ENCODE measurements at places on chromosomes 13 and 19.

GRCh38 chr13:78779608-78780007 is 120.7 kb upstream of the OBI1 start:
- no peak for DNase-seq

- no peak for DNase-seq
These were observed 104.5 kb downstream of the SUCLA2 start for GRCh38 chr13:47896546-47896945.

GRCh38 chr13:24052547-24053518 is 107.7 kb upstream of the SPATA13 start:
- DNase-seq: no peak

DNA sequence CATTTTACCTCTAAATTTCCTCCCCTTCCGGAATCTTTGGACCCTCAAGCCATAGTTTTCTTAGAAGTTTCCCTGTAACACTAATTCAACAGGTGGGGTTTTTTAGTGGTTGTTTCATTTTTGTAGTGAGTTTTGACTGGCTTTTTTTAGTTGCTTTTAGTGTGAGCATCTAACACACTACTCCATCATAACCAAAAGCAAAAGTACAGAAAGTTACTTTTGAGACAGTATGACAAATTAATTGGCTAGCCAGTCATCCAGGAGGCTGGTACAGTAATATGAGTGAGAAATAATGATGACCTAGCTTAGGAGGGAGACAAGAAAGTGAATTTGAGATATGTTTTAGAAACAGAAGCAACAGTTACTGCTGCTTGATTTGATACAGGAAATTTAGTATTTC is 71.5 kb downstream of the DNAJC15 start:
- no peak for DNase-seq

DNA sequence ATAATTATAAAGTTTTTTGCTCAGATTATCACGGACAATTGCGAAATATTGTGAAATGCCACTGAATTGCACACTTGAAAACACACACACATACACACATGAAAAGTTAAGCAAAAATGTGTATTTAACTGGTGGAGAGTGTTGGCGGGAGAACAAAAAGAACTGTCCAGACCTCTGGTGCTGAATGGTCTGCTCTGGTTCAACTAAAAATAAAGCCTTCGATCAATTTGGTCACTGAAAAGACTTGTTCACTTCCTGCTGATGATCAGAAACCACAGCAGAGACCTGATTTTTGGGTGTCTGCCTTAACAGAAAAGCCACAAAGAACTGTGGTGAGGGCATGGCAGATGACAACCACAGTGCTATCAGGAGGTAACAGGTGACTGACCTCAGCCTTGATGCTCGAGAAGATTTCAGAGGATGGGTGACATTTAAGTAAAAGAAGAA is 4.0 kb upstream of the IGFL1 start:
- no peak for DNase-seq

GRCh38 chr13:95243207-95243606 is 58.0 kb downstream of the ABCC4 start:
- DNase-seq: no peak

DNA sequence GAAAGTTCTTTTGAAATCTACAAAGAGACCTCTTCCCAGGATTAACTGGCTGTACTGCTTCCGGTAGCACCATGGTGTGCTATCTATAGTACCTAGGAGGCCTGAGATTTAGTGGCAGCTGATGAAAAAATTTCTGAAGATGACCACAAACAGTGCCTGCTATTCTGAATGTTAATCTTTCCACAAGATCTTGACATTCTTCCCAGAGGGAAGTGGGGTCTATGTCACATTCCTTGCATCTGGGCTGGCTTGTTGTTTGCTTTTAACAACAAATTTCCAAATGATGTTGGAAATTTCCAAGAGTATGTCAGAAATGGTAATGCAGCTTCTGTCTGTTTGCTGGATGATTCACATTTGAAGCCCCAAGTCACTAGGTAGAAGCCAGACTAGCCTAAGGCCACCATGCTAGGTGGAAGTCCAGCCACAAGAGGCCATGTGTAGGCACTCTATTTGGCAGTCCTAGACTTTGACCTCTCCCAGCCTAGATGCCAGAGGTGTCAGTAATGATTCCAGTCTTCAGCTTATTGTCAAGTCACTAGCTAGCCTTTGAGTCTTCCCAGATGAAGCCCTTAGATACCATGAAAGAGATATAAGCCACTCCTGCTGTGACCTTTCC is 22.1 kb downstream of the SPART start:
- DNase-seq: no peak

- DNase-seq: peak; percentile 83
These were observed 32.2 kb downstream of the RCBTB2 start for GRCh38 chr13:48500652-48501197.

GRCh38 chr13:21079761-21080592 is 18.6 kb upstream of the LATS2 start:
- peak; percentile 79 for DNase-seq

- DNase-seq: no peak
These were observed 1.6 kb downstream of the CILP2 start for GRCh38 chr19:19539698-19540063.

- no peak for DNase-seq
These were observed 59.3 kb downstream of the URI1 start for GRCh38 chr19:30001301-30001700.

GRCh38 chr19:40693896-40694295 is 3.4 kb upstream of the NUMBL start:
- no peak for DNase-seq

DNA sequence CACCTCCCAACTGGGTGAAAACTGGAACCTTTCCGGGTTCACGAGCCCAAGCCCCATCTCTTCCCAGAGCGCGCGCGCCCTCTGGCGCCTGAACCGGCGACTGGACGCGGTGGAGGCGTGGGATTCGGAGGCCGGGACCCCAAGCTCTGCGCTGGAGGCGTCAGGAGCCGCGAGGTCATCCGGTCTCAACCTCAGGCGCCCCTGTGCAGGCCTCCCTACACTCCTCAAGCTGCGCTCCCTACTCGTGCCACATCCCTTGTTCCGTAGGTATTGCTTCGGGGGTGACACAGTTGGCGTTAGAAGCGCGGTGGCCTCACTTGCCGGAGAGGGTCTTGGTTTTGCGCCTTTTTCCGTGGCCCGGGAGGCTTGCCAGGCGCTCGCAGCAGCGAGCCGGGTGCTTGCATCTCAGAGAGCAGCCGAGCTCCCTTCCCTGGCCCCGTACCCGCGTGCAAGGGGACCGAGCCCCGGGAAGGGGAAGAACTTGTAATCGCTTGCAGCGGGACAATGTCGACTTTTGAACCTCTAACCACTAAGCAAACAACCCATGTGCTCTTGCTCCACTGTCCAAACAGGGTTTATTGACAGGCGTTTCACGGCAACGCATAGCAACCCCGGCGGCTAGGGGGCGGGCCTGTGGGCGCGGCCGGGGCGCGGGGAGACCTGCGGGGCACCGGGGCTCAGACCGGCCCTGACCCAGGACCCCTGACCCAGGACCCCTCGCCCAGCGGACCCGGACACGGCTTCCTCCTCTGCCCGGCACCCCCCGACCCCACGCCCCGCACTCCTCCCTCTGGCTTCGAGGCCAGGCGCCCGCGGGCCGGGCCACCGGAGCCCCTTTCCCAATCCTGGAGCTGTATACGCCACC is 8.5 kb downstream of the CDX2 start:
- DNase-seq: no peak

GRCh38 chr13:80361883-80362327 is 21.0 kb upstream of the SPRY2 start:
- DNase-seq: no peak

DNA sequence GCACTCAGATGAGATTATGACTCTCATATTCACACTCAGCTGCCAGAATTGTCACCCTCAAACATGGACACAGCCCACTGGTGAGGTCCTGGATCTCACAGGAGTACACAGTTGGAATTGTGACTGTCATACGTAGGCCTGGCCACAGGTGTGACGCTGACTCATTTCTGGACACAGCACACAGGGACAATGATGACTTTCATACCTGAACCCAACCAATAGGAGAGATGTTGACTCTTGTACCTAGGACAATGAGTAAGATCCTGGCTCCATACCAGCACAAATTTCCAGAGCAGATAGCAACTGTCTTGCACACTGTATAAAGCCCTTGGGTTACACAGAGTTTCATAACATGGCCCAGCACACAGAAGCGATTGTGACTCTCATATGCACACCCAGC is 46.4 kb downstream of the ZNF85 start:
- DNase-seq: no peak

GRCh38 chr19:57280962-57281400 is 696 bp downstream of the ZNF460 start:
- DNase-seq: no peak

- no peak for DNase-seq
These were observed 2.1 kb downstream of the CLEC4G start for GRCh38 chr19:7729831-7730285.

DNA sequence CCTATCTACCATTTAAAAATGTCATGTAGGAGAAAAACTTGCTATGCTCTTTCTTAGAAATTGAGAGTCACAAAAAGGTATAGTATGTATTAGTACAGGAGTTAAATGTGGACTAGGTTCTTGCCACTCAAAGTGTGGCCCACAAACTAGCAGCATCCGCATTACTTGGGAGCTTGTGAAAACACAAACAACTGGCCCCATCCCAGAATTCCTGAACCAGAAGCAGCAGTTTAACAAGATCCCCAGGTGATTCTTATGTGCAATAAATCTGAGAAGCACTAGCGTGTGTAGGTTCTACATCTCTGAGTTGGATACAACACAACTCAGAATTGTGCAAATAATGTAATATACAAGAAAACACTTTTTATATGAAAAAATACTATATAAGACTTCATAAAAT is 325.9 kb downstream of the DCT start:
- no peak for DNase-seq

- no peak for DNase-seq
These were observed 4.2 kb downstream of the GATAD2A start for GRCh38 chr19:19409631-19410030.

GRCh38 chr13:30652746-30653386 is 35.1 kb downstream of the USPL1 start:
- no peak for DNase-seq

GRCh38 chr13:88978607-88979006 is 1307.4 kb downstream of the SLITRK5 start:
- no peak for DNase-seq

DNA sequence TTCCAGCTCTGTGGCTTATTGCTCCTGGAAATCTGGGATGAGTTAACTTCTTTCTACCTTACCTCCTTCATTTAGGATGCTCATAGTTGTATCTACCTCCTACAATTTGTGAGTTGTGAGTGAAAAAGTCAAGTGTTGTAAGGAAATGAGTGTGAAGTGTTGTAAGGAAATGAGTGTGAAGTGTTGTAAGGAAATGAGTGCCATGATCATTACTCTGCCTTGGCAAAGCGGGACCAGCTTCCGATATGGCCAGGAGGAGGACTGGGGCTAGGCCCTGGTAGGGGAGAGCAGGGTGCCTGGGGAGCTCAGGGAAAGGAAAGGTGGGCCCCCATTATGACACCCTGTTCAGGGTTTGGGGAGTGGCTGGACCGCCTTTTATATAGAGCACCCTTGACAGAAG is 435.2 kb downstream of the FGF9 start:
- no peak for DNase-seq

DNA sequence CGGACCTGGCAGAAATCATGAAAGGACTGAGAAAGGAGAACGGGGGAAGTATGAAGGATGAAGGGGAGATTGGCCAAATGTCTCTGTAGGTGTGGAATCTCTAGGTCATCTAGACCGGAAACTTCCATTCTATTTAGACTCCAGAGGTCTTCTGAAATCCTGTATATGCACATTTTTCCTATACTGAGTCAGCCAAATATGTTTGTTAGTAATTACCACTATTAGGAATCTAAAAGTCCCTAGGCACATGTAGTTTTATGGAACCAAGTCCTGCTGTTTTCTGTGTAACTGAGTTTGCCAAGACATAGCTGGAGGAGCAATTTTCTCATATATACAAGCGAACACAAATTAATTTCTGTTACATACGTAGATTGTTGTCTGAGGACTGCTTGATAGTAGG is 498.1 kb downstream of the GPC5 start:
- no peak for DNase-seq

GRCh38 chr13:67377919-67378318 is 147.8 kb upstream of the PCDH9 start:
- DNase-seq: no peak

- no peak for DNase-seq
These were observed 437.4 kb upstream of the SPRY2 start for GRCh38 chr13:80778297-80778696.

GRCh38 chr13:24670961-24671381 is 9.2 kb upstream of the ATP12A start:
- DNase-seq: no peak

- DNase-seq: peak; percentile 10
These were observed 183.6 kb upstream of the EDNRB start for GRCh38 chr13:78102121-78102677.

GRCh38 chr19:6313398-6313969 is 19.9 kb downstream of the ACER1 start:
- DNase-seq: no peak

DNA sequence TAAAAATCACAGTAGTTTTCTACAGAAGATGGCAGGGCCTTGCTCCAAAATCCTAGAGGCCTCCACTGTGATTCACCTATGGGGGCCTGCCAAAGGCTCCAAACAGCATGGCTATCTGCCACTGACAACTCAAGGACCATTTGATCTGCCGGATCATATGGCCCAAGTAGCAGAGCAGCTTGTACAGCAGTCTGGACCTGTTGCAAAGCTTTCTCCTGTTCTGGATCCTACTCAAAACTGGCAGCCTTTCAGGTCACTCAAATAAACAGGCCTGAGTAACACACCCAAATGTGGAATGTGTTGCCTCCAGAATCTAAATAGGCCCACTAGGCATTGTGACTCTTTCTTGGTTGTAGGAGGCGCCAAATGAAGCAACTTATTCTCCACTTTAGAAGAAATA is 1049.3 kb downstream of the PCDH9 start:
- DNase-seq: no peak

GRCh38 chr19:34135054-34135800 is 37.1 kb upstream of the LSM14A start:
- no peak for DNase-seq

DNA sequence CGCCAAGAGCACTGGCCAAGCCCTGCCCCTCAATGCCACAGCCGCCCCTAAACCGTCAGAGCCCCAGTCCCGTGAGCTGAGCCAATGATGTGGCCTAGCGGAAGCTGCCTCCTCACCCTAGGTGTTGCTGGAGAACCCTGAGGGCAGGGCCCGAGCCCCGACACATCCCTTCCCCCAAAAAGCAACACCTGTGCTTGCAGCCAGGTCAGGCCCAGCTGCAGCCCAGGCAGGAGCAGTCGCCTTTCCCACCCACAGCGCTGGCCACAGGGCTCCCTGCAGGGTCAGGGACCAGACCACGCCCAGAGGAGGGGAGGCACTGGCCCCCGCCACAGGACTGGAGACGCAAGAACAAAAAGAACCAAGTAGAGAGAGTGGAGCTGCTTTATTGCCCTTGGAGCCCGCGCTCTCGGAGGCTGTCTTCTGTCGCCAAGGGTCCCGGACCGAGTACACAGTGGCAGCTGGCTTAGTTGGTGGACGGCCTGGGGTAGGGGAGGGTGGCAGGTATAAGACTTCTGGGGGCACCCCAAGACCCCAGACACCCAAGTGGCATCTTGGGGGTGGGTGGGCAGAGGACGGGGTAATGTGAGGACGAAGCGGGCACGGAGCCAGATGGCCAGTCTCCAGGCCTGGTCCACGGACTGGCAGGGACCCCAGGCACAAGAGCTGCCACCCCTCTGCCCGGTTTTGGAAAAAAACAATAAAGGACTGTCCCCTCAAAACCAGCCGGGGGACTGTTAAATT is 3.3 kb downstream of the P2RY11 start:
- no peak for DNase-seq

Measured in non-pigmented ciliary epithelial cell (primary cell).